ENCODE measurements at places on chromosomes 2 and 18.

DNA sequence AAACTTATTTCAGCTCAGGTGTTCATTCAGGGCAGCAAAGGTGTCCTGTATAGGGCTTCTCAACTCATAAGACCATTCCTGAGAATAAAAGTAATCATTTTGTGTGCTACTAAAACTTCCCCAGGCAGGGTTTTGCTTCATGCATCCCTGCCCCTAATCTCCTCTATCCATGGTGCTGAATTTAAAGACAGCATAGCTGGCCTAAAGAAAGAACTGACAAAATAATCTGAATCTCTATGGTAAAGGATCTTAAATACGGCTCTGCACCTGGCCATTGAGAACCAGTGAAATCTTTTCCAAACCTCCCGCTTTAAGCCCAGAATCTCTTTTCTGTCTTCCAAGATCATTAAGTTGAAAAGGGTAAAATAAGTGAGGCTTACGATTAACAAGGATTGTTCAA lies 292.1 kb upstream of the KLHL29 start:
- DNase-seq = no peak

DNA sequence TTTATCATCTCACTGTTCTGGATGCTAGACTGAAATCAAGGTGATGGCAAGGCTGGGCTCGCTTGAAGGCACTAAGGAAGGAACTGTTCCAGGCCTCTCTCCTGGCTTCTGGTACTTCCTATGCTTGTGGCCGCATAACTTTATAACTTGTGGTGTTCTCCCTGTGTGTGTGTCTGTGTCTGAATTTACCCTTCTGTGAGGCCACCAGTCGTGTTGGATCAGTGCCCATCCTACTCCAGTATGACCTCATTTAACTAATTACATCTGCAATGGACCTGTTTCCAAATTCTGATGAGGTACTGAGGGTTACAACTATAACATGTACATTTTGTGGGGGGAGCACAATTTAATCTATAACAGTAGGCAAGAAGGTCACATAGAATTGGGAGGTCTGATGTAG lies 41.6 kb downstream of the LYPD6B start:
- no peak for DNase-seq

GRCh38 chr2:27640722-27641245 lies 11.9 kb downstream of the GPN1 start:
- DNase-seq = no peak

- DNase-seq = no peak
Observed at GRCh38 chr2:231680992-231681852, 27.1 kb upstream of the PTMA start.

- no peak for DNase-seq
Observed at GRCh38 chr2:2775018-2775417, 443.9 kb upstream of the MYT1L start.
